ENCODE measurements at places on chromosomes 4 and X.

DNA sequence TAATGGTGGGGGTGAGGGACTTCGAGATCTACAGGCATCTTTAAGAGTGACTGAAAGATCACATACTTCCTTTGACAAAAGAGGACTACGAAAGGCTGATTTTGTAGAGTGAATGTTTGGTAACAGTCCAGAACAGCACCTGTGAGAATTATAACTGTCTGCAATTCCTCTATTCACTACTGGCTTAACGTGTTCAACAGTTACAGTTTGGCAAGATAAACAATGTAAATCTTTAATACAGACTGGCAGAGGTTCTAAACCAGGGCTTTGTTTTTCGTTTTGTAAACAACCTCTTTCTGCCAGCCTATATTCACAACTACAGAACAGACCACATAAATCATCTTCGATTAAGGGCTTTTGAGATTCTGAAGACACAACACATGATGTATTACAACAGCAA is 66.9 kb downstream of the NCAPG start:
- no peak for DNase-seq

- no peak for DNase-seq
Observed at GRCh38 chrX:26918631-26919030, 544.5 kb downstream of the PPP4R3C start.

- DNase-seq, result no peak
Observed at GRCh38 chr4:107034996-107035818, 906 bp downstream of the DKK2 start.

- no peak for DNase-seq
Observed at GRCh38 chr4:123340381-123340701, 56.3 kb upstream of the SPRY1 start.

GRCh38 chr4:2085496-2085901 is 26.4 kb downstream of the NAT8L start:
- DNase-seq, result no peak

GRCh38 chr4:15659768-15660570 is 4.8 kb upstream of the FBXL5 start:
- DNase-seq, result no peak

DNA sequence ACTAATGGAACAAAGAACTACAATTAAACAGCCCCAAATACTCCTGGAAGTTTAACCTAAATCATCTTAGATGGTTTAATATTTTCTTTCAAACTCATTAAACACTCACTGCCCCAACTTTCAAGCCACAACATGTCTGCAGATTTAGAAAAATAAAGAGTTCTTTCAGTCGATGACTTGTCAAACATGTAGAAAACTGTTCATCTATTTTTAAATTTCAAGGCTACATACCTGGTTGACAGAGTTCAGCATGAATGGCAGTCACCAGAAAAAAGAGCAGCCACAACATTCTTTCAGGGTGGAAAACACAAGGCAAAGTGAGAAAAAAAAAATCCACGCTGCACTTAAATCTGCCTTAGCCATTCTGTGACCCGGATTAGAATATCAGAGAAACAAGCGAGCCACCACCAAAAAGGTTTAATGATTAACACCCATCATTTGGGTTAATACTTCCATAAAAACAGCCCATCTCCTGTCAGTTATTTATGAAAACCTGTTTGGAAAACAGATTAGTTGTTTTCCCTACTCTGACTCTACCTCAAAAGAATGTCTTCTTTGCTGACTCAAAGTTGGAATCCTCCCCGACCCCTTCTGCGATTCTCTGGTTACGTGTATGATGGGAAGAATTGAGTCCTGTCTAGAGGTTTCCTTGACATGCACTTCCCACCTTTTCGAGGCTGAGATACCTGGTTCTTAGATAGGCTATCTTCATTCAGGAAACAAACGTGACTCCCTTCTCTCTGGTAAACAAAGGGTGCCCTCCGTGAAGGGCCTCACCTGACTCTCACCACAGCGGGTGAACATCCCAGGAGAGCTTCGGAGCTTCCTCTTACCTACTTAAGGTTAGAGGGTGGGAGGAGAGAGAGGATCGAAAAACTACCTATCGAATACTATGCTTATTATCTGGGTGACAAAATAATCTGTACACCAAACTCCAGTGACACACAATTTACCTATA is at the start of gene CLTRN:
Gene CLTRN, minus strand, starts transcription at position 319 of the 958 bp plus-strand sequence. Its CDS starts 30 bp downstream, at position 289.
- DNase-seq, result no peak

DNA sequence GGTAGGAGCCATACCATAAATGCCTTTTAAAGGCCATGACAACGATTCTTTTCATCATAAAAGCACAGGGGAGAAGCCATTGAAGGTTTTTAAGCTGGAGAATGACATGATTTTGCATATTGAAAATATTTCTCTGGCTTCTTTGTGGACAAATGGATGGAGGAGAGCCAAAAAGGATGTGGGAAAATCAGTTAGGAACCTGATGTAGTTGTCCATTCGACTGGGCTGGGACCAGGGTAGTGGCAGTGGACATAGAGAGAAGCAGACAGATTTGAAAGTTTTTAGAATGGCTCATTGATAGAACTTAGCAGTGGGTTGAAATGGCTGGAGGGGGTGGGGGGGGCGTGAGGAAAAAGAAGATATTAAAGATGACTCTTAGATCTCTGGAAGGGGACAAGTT is 19.7 kb upstream of the MSN start:
- no peak for DNase-seq

DNA sequence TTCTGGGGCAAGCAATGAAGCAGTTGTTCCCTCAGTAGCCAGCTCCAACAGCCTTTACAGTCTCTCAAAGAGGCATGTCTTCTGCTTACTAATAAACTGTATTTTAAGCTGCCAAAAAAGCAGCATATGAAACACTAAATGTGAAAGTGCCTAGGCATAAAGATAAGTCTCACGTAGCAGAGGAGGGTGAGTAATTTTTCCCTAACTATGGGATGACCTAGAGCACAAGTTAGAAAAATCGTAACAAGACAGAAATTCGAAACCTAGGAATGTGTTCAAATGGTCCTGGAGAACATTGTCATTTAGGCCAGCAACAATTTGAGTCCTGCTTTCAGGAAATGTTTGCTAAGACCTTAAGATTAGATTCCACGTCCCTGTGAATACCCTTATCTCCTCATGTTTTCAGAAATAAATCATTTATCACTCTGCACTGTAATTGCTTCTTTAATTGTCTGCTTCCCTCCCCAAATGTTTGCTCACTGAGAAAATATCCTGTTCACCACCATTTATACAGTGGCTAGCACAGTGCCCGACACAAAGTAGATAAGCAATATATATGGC is 222.2 kb downstream of the KCNIP4 start:
- DNase-seq, result no peak
